ENCODE measurements at places on chromosomes 5 and 9.

DNA sequence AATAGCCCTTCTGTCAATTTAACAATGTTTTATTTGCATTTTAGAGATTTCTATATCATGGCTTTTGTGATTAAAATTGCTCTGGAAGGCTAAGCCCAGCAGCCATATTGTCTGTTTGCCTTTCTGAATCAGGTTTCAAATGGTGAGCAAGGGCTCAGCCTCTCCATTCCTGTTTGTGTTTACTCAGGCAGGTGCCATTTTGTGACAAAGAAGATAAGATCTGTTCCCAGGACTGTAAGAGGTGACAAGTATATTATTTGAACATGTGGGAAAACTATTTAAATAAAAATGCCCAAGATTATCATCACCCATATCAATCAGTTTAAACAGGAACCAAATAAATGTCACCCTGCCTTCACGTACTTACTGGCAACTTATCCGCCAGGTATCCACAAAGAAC is 641.3 kb upstream of the KLF4 start:
- no peak for DNase-seq

GRCh38 chr9:125574126-125574877 is 132.7 kb downstream of the MAPKAP1 start:
- DNase-seq = no peak

DNA sequence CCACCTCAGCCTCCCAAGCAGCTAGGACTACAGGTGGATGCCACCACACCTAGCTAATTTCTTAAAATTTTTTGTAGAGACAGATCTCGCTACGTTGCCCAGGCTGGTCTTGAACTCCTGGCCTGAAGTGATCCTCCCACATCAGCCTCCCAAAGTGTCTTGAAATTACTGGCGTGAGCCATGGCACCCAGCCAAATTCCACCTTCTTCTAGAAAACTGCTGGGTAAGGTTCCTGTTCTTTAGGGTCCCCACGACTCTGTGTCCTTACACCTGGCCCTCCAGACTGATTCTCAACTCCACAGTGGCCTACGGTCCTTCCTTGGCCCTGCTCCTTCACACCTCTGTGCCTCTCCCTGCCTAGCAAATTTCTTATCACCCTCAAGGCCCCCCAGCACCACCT is 1.9 kb downstream of the MAPK9 start:
- no peak for DNase-seq

DNA sequence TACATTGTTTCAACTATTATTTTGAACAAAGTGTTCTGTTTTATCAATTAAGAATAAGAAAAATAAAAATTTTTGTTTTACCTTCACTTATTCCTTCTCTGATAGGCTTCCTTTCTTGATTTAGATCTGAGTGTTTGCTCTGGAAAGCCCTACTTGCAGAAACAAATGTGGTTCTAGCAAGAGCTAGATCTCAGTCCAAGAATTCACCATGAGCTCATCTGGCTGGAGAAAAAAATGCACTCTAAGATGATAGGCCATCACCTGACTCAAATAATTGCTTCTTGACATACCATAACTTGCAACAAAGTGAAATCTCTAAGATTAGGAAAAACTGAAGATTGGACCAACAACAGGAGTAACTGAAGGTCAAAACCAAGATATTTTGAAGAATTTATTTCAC is 6.3 kb upstream of the RLN2 start:
- DNase-seq = no peak

GRCh38 chr9:90904706-90905478 is 103.3 kb downstream of the SYK start:
- DNase-seq = no peak

DNA sequence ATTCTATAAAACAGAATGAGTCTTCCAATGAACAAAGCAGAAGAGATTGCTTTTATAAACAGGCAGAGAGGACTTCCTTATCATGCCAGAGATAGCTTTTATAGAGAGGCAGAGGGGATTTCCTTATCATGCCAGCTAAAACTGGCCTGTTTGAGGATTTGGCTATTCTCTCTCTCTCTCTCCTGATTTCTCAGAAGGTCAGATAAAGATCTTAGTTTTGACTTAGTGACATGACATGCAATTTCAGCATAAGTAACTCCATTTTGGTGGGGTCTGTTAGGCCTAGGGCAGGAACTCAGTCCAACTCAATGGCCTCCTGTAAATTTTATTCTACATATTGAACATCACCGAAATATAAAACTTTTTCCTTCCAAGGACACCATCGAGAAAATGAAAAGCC is 31.5 kb upstream of the DENND4C start:
- DNase-seq = no peak

- DNase-seq = no peak
Measured at GRCh38 chr5:15020736-15021135, 149.2 kb upstream of the ANKH start.

- no peak for DNase-seq
Measured at GRCh38 chr5:74500110-74500917, 140.2 kb downstream of the ENC1 start.

GRCh38 chr5:139646912-139647505 is 1.1 kb upstream of the CXXC5 start:
- no peak for DNase-seq

GRCh38 chr5:10460252-10460906 is 18.7 kb downstream of the ROPN1L start:
- DNase-seq = no peak

DNA sequence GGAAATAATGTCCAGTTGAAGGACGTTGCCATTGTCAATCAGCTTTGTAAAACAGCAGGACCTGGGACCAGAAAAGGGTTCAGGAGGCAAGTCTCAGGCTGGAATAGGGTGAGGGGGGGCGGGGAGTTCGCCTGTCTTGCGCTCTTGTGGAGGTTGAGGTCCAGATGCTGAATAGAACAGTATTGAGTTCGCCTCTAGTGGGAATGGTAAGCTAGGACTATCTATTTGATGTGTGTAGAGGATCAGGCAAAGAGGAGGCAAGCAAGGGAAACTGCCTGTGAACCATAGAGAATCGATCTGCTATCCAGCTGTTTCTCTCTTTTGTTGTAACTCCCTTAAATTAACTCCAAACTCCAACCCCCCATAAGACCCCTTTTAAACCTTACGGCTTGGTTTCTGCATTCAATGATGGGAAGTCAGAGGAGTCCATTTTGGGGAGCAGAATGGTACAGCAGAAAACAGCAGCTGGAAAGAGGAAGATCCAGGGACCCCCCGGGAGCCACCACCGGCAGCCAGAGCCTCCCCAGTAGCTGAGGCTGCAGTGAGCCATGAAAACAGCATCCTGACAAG is 133.7 kb downstream of the SLC28A3 start:
- DNase-seq = no peak
